ENCODE measurements at places on chromosomes 6 and 20. TPM values are rescaled to one million over a fixed set of nuclear protein-coding genes. Genes with fewer than 3 reads are reported as not detected.

DNA sequence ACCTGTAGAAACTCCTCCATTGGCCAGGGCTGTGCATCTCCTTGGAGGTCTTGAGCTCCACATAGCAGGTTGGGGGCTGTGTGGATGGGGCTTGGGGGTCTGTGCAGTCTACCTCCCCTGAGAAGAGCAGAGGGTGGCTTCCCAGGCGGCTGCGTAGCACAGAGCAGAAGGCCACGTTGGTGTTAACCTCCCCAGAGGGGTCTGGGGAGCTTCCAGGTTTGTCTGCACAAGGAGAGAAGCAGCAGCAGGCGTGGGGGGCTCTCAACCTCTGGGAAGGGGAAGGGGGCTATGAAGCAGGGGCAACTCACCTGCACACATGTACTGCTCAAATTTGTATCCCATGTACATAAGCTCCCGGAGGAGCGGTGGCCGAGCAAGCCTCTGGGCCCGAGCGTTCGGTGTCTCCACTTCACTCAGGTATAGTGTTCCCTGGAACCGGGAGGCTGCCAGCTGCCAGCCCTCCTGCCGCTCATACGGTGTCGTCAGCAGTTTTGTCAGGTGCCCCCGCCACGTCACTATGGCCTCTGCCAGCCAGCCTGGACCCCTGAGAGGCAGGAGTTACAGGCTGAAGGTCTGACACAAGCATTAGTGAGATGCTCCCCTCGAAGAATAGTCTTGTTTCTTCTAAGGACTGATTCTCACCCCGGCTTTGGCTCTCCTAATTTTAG, 1.2 kb downstream of the DXO start:
- peak; percentile 51 for DNase-seq

GRCh38 chr20:19784511-19785172, 26.6 kb downstream of the RIN2 start:
- DNase-seq: peak; percentile 84

DNA sequence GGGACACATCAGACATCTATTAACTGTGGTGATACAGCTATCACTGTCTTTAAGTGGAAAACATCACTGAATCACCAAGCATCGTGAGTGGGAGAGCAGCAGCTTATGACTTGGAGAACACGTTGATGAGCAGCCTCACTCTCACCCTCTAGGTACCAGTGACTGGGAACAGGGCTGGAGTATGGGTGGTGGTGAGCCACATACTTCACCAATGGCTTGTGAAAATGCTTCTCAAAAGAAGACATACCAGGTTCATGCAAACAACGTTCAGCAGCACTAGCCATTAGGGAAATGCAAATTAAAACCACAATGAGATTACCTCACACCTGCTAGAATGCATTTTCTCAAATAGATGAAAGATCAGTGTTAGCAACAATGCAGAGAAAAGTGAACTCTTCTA, 25.3 kb downstream of the SNX5 start:
- DNase-seq: no peak

GRCh38 chr20:59836767-59837166, 96.7 kb downstream of the SYCP2 start:
- DNase-seq: no peak

DNA sequence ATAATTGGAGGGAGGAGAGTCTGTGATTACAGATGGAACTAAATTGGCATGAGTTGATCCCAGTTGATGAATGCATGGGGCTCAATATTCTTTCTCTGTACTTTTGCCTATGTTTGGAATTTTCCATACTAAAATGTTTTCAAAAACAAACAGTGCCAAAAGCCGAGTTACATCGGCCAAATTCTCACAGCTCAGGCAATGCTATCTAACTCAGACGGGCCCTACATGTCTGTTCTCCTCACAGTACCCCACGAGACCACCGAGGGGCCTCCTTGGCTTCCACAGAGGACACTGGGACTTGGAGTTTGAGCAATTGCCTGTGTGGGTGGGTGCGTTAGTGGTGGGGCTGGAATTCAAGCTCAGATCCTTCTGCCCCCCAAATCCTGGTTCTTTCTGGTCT, 413.2 kb downstream of the CDH26 start:
- no peak for DNase-seq

Gene ULBP2
- 53.7 TPM for total RNA-seq

Gene OSBPL2
- total RNA-seq: 10.2 TPM
